ENCODE measurements at places on chromosomes 5 and 9.
A peak's percentile ranks its signal among the peaks of the same experiment; 100 is the strongest.

DNA sequence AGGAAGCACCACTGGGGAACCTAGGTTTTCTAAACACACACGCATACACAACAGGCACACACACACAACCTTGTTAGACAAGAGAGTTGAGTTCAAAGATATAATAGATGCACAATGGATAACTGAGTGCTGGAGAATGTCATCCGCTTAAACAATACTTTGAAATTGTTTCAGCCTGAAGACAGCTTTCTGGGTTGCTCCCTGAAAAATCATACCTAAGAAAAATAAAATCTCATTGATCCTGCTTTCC, 126.1 kb downstream of the TMEM161B start:
- no peak for DNase-seq

DNA sequence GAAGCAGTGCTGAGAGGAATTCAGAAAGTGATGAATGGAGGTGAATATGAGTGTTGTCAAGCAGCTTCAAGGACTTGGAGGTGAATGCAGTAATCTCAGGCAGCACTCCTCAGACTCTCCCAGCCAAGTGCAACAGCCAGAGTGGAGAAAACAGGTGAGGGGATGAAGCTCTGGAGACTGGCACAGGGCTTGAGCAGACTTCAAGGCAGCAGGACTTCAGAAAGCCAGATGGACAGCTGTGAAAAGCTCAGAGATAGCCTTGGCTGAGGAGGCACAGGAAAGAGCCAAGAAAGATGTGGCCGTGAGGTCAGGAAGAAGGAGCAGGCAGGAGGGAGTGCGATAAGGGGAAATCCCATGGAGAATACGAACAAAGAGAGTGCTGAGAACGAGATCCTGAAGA, 194.9 kb downstream of the FBN2 start:
- no peak for DNase-seq

- DNase-seq, result no peak
These were observed 611 bp downstream of the PCDHA3 start for GRCh38 chr5:140801494-140801841.

DNA sequence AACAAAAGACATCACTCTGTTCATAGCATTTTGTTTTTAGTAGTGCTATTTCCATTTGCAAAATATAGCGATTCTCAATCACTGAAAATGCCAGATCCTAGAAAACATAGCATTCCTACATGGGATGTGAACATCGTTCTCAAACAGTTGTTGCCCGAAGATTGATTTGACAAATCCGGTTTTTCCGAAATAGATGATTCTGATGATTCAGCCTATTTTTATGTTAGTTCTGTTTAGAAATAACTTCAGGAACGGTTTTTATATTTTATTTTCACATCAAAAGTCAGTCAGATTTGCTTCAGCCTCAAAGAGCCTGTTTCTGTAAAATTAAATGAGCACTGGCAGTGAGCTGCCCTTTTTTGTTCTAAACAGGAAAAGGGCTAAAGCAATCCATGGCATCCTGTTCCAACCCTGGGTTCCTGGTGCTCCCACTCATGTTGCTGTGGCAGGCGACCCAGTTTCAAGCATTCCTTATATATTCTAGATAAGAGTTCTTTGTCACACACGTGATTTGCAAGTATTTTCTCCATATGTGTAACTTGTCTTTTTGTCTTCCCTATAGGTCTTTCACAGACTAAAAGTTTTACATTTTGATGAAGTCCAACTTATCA, 14.2 kb upstream of the PSIP1 start:
- no peak for DNase-seq

GRCh38 chr9:72800328-72800994, 152.4 kb downstream of the ALDH1A1 start:
- DNase-seq, result no peak

DNA sequence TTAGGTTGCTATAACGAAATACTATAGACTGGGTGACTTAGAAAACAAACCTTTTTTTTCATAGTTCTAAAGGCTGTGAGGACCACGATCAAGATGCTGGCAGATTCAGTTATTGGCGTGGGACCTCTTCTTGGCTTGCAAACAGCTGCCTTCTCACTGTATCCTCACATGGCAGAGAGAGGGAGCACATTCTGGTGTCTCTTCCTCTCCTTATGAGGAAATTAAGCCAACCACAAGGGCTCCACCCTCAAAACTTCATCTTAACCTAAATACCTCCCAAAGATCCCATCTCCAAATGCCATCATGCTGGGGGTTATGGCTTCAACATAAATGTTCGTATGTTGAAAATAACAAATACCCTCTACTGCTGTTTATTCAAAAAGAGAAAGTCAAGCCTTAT, 197.1 kb downstream of the CEMIP2 start:
- no peak for DNase-seq

DNA sequence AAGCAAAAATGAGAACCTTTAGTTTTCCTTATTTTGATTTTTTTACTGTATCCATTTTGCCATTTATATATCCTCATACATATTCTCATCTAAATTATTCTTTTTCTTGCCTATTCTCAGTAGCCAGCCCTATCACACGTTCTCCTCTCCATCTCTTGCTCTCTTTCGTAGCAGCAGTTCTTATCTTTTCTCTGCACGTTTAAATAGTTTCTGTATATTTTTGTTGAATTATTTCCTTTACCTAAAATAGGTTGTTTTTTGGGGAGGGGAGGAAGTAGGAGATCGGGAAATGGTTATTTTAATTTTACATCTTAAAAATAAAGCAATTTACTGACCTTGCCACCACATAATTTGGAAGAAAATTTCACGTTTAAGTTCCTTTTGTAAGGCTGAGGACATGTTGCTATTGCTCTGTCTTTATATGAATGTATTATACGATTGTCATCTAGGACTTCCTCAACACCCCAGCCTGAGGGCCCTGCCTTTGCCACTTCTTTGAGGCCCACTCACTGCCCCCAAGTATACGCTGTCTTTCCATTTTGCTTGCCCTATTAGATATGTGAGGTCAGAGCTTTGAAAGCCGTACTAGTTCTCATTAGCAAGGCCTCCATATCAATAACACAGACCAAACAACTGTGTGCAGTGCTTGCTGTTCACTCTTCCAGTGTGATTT, 140.3 kb downstream of the GNAQ start:
- no peak for DNase-seq

GRCh38 chr9:6506571-6506970, 93.6 kb downstream of the UHRF2 start:
- DNase-seq, result no peak

DNA sequence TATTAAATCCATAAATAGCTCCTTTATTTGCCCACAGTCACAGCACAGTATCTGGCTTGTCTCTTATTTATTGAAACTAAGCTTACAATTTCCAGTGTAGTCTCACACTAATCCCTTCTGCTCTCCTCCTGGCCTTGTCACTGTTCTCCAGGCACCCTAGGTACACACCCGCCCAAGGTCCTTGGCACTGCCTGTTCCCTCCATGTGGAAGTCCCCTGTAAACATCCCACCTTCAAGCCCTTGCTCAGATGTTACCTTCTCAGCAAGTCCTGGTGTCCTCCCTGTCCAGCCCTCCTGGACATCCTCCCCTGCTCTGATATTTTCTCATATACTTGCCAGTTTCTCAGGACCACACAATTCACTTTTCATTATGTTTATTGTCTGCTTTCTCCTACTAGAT, 44.2 kb upstream of the CFAP157 start:
- DNase-seq, result no peak

DNA sequence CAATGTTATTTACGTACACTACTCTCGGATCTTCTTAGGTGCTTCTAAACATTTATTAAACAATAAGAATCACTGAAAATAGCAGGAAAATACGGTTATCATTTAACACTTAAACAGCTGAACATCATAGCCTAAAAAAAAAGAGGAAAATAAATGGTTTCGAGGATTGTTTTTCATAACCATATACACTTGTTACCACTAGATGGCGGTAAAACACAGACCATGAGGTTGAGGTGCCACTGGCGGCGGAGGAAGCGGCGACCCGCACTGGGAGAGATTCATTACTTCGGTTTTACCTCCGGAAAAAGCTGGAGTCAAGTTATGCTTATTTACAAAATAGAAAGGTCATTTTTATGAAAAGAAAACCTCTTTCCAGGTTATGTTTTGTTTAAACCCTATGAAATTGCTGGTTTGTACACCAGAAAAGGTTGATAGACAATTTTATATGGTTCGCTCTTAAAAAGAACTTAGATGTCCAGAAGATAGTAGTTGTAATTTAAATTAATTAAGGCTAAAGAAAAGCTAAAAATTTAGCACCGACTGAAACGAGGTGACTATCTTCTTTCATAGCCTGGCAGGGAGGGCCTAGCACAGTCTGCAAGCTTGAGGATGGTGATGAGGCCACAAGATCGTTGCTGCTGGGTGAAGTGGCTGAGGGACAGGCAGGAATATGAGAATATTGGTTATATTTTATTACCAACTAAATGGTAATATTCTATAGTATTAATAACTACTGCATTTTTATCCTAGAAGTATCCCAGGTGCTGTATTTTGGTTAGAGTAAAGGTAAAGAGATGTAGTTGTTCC, 605.7 kb downstream of the RAB3C start:
- DNase-seq, result peak; percentile 68

- no peak for DNase-seq
These were observed 6.9 kb upstream of the NIPSNAP3A start for GRCh38 chr9:104740621-104741020.

DNA sequence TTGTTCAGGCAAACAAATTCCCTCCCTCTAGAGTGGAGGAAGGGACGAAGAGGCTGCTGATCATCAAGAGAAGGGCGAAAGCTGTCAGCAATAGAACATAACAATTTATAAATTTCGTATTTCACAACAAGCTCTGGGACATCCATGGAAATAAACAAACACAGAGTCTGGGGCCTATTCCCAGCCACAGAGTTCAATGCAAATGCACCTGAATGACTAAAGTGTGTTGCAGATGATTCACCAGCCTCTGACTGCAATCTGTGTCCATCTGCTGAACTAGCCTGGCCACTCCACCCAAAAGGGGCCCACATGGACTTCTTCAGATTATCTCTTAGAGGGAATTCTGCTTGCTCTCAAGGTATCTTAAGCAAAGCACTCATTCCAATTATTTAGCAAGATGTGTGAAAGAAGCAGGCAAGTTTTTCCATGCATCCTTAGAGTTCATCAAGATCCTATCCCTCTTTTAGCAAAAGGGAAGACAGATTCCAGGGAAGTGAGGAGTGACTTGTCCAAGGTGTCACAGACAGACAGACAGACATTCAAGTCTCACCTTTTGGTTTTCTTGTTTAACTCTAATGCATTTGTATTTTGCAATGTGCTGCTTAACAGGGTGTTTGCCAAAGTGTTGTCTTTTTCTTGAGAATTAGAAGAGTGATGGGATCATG, 307.8 kb upstream of the PAPPA start:
- no peak for DNase-seq

DNA sequence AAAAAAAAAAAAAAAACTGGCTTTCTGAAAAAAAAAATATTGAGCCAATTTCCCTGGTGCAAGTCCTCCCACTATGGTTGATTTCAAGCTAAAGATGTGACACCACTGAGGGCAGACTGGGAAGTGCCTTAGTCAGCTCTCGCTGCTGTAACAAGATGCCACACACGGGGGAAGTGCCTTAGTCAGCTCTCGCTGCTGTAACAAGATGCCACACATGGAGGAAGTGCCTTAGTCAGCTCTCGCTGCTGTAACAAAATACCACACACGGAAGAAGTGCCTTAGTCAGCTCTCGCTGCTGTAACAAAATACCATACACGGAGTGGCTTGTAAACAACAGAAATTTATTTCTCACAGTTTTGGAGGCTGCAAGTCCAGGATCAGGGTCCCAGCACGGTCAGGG, 23.4 kb downstream of the BTNL9 start:
- DNase-seq, result no peak

DNA sequence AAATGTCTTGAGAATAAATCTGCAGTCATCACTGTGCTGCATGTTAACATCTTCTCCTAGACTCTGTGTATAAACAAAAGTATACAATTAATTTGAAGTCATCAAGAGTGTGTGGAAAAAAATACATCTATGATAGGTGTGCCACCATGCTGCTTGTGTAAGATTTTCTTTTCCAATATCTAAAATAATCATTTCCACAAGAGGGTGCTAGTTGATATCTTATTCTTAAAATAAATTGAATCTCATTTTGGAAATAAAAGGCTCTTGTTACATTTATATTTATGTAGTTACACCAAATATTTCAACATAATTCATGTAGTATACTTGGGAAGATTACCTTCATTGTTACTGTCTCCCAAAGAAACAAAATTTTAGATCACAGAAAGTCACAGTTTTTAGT, 14.1 kb upstream of the MOCS2 start:
- no peak for DNase-seq

- no peak for DNase-seq
These were observed 15.5 kb upstream of the NCS1 start for GRCh38 chr9:130156672-130157071.

GRCh38 chr9:122244349-122244748, 15.6 kb upstream of the LHX6 start:
- no peak for DNase-seq

GRCh38 chr5:52945040-52945439, 44.1 kb upstream of the ITGA2 start:
- DNase-seq, result no peak

GRCh38 chr9:131323629-131324028, 34.1 kb downstream of the PLPP7 start:
- no peak for DNase-seq

DNA sequence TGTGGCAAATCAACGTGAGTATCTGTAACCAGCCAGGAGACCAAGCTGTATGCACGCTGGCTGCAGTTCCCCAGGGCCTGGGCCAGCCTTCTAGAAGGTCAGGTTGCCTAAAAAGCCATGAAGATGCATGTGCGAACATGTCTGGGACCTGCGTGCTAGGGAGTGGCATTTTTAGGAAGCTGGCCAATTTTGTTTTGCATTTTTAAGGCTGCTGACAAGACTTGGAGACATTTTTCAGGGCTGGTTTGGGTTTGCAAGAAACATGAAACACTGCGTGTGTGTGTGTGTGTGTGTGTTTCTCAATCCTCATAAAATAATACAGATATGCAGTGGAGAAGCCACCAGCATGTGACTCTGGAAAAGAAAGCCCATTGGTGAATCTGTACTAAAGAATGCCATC, 5.1 kb downstream of the TGFBI start:
- no peak for DNase-seq

- DNase-seq, result no peak
These were observed 15.1 kb downstream of the TIMD4 start for GRCh38 chr5:156947925-156948324.

- DNase-seq, result no peak
These were observed 379.9 kb upstream of the DMAC1 start for GRCh38 chr9:8179381-8180053.

- DNase-seq, result no peak
These were observed 56.6 kb downstream of the KCNN2 start for GRCh38 chr5:114418176-114419066.

DNA sequence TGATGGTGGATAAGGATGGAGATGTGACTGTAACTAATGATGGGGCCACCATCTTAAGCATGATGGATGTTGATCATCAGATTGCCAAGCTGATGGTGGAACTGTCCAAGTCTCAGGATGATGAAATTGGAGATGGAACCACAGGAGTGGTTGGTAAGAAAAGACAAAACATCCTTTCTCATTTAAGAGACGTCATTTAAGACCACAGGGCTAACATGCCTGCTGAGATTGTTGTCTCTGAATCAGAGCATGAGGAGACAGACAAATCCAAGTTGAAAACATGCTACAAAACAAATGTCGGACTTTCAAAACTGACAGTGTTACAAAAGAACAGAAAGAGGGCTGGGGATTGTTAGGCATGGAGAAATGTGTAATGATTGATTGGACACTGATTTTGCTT, 4.6 kb downstream of the CCT5 start:
- no peak for DNase-seq

Data from CD4-positive, alpha-beta memory T cell (primary cell).